Stimulated activated CD4-positive, alpha-beta T cell treated with anti-CD3 and anti-CD28 coated beads, Interleukin-15, amount 100 ng/mL, for 24 hours (primary cell): ENCODE measurements at places on chromosomes 5 and 9.

GRCh38 chr5:89067362-89067761 is 184.4 kb upstream of the MEF2C start:
- no peak for DNase-seq

DNA sequence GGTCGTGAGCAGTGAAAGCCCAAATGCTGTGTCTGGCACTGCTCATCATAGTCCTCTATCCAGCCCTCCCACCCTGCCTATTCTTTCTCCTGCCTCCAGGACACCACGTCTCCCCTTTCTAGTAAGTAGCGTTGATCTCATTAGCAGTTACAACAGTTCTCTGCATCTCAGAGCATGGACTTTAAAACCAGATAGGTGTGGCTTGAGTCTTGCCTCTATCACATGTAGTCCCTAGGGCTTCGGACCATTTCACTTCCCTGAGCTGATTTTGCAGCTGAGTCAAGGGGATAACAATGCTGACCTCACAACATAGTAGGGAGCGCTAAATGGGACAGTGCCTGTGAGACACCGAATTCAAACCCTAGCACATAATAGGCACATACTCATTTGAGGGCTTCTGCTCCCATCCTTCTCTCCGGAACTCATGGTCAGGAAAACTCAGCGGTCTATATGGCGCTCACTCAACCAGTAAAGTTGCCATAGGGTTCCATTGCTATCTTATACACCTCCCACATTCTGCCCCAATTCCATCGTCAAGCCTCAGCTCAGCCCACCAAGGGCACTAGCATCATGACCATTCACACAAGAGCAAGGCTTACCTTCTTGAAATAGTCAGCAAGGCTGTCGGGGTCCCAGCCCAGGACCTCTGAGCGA is 515 bp downstream of the LCP2 start:
- DNase-seq = peak; percentile 27

- peak; percentile 67 for DNase-seq
Measured at GRCh38 chr9:70563431-70564204, 149.2 kb upstream of the KLF9 start.

- no peak for DNase-seq
Measured at GRCh38 chr5:150166037-150166649, 435 bp upstream of the CDX1 start.

- DNase-seq = peak; percentile 57
Measured at GRCh38 chr5:34538026-34538672, 118.0 kb upstream of the RAI14 start.

DNA sequence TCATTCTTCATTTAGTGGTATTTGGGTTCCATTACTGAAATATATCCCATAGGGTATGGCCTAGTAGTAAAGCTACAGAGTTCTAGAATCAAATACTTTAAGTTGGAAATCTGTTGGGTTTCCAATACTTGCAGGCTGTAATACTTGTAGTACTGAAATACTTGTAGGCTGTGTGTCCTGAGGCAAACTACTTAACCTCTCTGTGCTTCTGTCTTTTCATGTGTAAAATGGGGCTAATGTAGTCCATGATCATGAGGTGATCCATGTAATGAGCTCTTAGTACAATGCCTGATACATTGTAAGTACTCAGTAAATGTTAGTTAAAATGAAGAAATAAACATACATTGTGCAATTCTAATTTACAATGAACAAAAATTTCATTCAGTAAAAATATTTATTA is 368.9 kb downstream of the CSNK1G3 start:
- DNase-seq = no peak

DNA sequence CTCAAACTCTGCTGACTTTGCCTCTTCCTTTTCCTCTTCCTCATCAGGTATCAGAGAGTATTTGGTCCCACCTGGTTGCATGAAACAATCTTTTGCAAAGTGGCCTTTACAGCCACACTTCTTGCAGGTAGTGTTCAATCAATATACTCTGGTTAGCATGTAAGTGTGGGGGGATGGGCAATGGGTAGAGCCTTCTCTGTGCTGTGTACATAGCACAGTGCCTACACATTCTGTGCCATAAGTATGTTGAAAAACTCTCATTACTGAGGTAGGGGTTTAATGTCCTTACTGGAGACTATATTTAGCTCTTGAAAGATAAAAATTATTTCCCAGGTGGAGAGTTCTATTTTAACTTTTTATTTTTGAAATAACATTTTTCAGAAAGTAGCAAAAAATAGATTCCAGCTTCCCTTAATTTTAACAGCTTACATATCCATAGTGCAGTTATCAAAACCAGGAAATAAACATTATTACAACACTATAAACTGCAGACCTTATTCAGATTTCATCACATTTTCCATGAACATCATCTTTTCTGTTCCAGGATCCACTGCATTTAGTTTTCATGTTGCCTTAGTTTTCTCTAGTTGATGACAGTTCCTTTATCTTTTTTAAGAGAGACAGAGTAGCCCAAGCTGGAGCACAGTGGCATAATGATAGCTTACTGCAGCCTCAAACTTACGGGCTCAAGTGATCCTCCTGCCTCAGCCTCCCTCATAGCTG is 15.1 kb downstream of the TTC1 start:
- DNase-seq = no peak

- DNase-seq = no peak
Measured at GRCh38 chr5:9852671-9853070, 222.5 kb upstream of the TAS2R1 start.
